ENCODE measurements at places on chromosomes 7 and 10. TPM values are rescaled to one million over a fixed set of nuclear protein-coding genes. Genes with fewer than 3 reads are reported as not detected.

GRCh38 chr7:51288896-51289622, 27.6 kb downstream of the COBL start:
- H3K27me3 ChIP-seq: peaks cover 12% of the 10 kb centered on the region
- no peak overlapping the region for H3K27ac ChIP-seq
- no peaks in the 10 kb centered on the region for H3K4me1 ChIP-seq
- H3K4me3 ChIP-seq: no peak overlapping the region
- no peaks in the 10 kb centered on the region for H3K36me3 ChIP-seq
- DNase-seq: peak; percentile 48

DNA sequence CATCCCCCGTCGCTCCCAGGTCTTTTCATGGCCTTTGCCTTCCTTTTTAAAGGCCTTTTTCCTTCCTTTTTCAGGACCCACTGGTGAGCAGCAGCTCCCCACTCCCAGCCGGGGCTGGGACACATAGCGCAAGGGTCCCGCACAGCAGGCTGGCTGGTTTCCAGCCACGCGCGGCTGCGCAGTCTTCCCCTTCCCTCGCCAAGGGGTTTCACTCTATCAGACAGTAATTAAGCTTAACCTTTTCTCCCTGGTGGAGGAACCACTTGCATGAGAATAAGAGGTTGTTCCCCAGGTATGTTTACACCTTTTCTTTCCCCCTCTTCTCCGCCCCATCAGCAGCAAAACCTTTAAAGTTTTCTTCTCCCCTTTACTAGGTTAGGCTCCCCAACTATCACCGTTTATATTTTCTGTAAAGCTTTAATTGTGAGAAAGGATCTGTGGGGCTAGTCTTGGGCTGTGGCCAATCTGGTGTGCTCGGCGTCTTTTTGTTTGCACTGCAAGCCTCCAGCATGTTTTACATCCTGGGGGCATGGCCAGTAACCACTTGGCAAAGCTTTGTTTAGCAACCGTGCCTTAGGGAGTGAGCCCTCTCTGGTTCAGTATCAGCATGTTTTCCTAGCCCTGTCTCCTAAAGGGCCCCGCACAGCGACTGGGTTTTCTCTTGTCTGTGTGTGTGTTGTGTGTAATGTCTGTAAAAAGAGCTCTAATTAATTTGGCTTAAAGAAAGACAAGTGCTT, 219.6 kb downstream of the PHF14 start:
- peaks cover 40% of the 10 kb centered on the region for H3K4me1 ChIP-seq
- peak overlapping the region; percentile 22 for H3K4me3 ChIP-seq
- no peak for DNase-seq
- no peaks in the 10 kb centered on the region for H3K27me3 ChIP-seq

Gene RABGEF1
- total RNA-seq: 25.9 TPM

DNA sequence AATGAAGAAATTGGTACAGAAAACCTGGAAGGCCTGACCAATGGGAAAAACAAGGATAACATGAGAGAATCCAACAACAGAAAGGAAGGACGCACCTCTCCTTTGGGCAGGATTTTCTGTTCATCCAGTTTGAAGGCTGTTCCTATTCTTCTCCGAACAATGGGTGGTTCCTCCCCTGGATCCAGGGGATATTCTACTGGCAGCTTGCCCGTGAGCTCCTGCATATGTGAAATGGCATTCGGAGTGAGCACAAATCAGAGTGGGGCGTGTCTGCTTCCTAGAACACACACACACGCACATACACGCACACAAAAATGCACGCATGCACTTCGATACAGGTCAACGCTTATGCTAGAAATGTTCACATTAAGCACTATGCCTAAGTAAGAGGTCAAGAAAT, 83.5 kb downstream of the PRPF18 start:
- peak overlapping the region; percentile 7 for H3K27ac ChIP-seq
- no peak for DNase-seq
- H3K4me1 ChIP-seq: peaks cover 16% of the 10 kb centered on the region
- H3K4me3 ChIP-seq: no peak overlapping the region

GRCh38 chr10:30784524-30784896, 155.0 kb upstream of the LYZL2 start:
- H3K36me3 ChIP-seq: no peaks in the 10 kb centered on the region
- peaks cover 37% of the 10 kb centered on the region for H3K4me1 ChIP-seq
- H3K4me3 ChIP-seq: peak overlapping the region; percentile 71
- DNase-seq: no peak
- peak overlapping the region; percentile 86 for H3K27ac ChIP-seq
- no peaks in the 10 kb centered on the region for H3K27me3 ChIP-seq

Gene ZNF248
- 5.4 TPM for total RNA-seq

- H3K27ac ChIP-seq: no peak overlapping the region
- H3K27me3 ChIP-seq: no peaks in the 10 kb centered on the region
- no peaks in the 10 kb centered on the region for H3K36me3 ChIP-seq
- no peaks in the 10 kb centered on the region for H3K4me1 ChIP-seq
- no peak overlapping the region for H3K4me3 ChIP-seq
Measured at GRCh38 chr10:8978100-8978499, 923.6 kb downstream of the GATA3 start.

DNA sequence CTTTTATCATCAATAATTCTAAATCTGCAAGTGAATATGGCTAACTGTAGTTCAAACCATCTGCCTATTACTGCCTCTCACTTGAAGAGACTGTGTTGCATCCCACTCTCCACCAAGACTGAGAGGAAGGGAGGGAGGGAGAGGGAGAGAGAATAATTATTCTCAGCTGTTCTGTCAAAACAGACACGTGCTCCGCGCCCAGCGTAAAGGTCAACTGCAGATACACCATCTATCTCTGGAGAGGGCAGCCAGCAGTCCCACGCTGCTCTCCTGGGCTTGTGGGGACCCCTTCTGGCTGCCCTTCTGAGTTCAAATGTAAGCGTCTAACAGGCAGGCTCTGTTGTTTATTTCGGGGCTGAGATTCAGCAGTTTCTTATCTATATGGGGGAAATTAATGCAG, 625.5 kb upstream of the GALNT17 start:
- peaks cover 10% of the 10 kb centered on the region for H3K36me3 ChIP-seq
- H3K4me1 ChIP-seq: no peaks in the 10 kb centered on the region
- no peak overlapping the region for H3K4me3 ChIP-seq
- no peaks in the 10 kb centered on the region for H3K27me3 ChIP-seq
- H3K27ac ChIP-seq: no peak overlapping the region

Gene SPDYE11
- total RNA-seq: not detected

GRCh38 chr7:7707246-7707645, 11.2 kb downstream of the RPA3 start:
- DNase-seq: no peak
- H3K36me3 ChIP-seq: peaks cover 2% of the 10 kb centered on the region
- peaks cover 9% of the 10 kb centered on the region for H3K4me1 ChIP-seq
- no peaks in the 10 kb centered on the region for H3K27me3 ChIP-seq
- no peak overlapping the region for H3K27ac ChIP-seq

- H3K4me3 ChIP-seq: no peak overlapping the region
- DNase-seq: no peak
- H3K27me3 ChIP-seq: peaks cover under 1% of the 10 kb centered on the region
- no peak overlapping the region for H3K27ac ChIP-seq
- H3K4me1 ChIP-seq: peaks cover 22% of the 10 kb centered on the region
Measured at GRCh38 chr10:96133135-96133534, 3.0 kb downstream of the ZNF518A start.

All from osteocyte (in vitro differentiated cells).